ENCODE measurements at places on chromosomes 7 and 10.

- no peak for DNase-seq
These were observed 113.4 kb upstream of the NOBOX start for GRCh38 chr7:144516729-144517525.

- DNase-seq, result no peak
These were observed 82.0 kb downstream of the MICALL2 start for GRCh38 chr7:1377111-1377909.

DNA sequence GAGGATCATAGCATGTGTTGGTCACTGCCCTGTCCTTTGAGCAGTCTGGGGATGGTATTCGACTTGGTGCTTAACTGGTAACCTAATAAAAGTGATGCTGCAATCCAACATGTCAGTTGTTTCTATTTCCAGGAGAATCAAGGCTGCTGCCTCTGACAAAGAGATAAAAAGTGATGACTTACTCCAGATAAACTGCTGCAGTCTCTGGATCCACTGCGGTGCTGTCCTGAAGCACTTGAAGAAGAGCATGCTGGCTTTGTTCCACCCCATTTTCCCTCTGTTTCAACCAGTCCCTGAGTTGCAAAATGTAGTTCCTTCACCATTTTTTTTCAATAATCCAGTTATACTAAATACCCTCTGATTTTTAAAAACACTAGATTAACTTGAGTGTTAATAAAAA, 403.5 kb upstream of the ANKRD30A start:
- DNase-seq, result no peak

GRCh38 chr10:112442063-112442462, 4.7 kb downstream of the ZDHHC6 start:
- DNase-seq, result no peak

- DNase-seq, result no peak
These were observed 692 bp downstream of the CARD11 start for GRCh38 chr7:3042861-3043489.

- no peak for DNase-seq
These were observed 234.5 kb downstream of the DNAJC1 start for GRCh38 chr10:21769041-21769440.

DNA sequence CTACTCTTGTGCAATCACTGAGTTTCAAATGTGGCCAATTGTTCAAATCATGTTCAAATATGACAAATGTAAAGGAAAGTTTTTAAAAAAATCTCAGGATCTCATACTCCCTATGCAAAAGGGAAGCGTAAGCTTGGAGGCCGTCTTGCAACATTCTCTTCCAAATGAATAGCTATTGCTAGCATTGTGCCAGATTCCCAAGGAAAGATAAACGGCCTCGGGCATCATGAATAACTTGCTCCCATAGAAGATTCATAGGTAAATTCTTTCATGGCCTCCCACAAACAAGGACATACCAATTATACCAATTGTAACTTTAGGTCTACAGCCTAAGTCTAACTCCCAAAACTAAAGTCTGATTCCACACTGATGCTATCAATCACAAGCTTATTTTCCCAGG, 416.9 kb downstream of the THSD7A start:
- DNase-seq, result no peak

DNA sequence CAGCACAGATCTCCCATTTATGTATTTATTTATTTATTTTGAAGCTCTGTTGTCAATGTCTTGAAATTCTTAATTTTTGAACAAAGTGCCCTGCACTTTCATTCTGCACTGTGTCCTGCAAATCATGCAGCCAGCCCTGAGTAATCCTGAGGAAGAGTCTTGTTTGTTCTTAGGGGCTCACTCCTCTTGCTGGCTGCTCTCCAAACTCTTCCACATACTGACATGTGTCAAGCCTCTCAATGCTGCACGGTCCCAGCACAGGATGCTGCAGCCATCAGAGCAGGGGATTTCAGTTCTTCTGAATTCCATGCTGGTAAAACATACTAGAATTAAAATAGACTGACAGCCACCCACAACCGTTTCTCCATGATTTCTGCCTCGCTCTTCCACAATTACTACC, 207.2 kb downstream of the PARD3 start:
- no peak for DNase-seq

GRCh38 chr7:18450019-18450418, 45.5 kb upstream of the HDAC9 start:
- no peak for DNase-seq

- DNase-seq, result no peak
These were observed 11.3 kb upstream of the LAMB1 start for GRCh38 chr7:108014215-108014614.

GRCh38 chr7:47094462-47094861, 487.4 kb downstream of the TNS3 start:
- no peak for DNase-seq

- DNase-seq, result no peak
These were observed 5.7 kb upstream of the ZCCHC24 start for GRCh38 chr10:79451046-79451699.

DNA sequence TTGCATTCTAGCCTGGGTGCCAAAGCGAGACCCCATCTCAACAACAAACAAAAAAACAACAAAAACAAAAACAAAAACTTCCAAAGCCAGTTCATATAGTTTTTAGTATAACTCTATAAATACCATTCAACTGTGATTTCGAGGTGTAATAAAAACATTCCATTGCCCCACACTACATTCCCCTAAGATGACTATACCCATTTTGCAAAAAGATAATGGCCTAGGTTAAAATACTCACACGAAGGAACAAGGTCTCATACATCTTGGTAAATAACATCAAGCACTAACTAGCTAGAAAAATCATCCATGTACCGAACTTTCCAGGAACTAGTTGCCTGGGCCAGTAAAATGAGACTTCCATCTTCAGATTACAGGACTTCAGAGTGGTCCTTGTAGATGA, 55.4 kb downstream of the GLI3 start:
- DNase-seq, result no peak

DNA sequence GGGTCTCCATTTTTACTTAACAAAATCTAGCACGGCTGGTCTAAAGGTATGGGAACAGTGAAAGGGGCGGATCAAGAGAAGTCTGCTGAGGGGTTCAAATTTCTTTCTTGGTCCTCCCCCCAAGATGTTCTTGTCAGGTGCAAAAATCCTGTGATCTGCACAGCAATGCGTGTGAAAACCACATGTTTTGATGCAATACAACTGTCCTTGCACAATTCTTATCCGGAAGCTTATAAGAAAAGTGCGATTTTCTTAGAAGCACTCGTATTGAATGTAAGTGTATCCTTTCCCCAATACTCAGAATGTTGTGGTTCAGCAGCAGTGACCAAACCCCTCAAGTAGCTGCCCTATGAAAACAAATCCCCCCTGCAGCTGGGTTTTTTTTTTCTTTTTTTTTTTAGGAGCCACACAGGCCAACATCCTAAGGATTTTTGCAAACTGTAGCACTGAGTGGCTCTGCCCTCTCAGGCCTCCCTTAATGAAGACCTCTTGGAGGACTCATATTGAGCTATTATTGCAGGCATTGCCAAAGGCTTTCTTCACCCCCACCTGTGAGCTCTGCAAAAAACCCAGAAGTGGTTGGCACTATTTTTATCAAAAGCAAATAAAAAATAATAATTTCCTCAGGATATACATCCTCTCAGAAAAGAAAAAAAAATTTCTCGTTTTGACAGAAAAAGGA, 151.9 kb upstream of the ITGB1 start:
- no peak for DNase-seq

DNA sequence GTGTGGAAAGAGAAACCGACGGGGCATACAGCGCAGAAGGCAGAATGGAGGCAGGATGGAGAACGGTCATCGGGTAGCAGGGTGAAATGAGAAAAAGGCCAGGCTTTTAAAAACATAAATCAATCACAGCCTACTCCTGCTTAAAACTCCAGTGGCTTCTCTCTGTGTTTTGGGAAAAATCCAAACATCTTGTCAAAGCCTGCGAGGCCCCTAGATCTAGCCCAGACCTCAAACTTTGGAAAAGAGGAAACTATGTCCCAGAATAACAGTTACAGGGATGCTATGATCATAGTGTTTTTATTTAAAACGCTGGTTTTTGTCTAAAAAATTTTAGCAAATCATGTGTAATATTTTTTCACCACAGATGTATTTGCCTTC, 41.1 kb downstream of the PPP1R3C start:
- DNase-seq, result no peak

- no peak for DNase-seq
These were observed 65.9 kb downstream of the DGKB start for GRCh38 chr7:14836571-14837189.

DNA sequence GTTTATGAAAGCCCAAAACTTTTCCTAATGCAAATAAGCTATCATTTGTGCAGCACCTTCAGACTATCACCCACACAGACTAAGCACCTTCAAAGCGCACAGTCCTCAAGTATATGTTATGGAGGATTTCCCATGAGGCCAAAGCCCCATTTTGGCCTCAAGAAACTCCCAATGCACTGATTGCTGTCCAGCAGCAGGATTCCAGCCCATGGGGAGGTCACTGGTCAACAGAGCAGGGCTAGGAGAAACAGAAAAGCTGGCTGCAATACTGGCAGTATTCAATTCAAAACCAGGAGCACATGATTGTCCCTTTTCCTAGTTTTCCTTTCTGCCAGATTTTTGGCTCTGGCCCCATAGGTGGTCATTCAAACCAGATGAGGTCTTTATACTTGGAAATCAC, 24.5 kb upstream of the KIAA1217 start:
- DNase-seq, result no peak

- DNase-seq, result peak; percentile 40
These were observed 41.8 kb downstream of the APBB1IP start for GRCh38 chr10:26479766-26480492.

- DNase-seq, result no peak
These were observed 10.1 kb downstream of the LIMK1 start for GRCh38 chr7:74093671-74094223.

GRCh38 chr7:117248829-117249228, 74.0 kb downstream of the WNT2 start:
- DNase-seq, result no peak

GRCh38 chr10:92692697-92693533, 3.2 kb downstream of the HHEX start:
- DNase-seq, result no peak

DNA sequence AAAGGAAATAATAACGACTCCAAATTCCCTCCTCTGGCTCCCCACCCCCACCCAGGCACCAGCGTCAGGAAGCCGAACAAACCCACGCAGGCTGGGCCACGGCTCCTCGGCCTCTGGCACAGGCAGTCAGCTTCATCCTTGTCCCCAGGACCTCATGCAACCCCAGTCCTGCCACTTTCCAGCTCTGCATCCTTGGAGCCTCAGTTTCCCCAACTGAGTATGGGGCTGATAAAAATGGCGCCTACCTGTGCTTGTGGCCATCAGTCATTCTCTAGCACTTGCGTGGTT, 137.1 kb downstream of the RGS10 start:
- DNase-seq, result no peak

- peak; percentile 42 for DNase-seq
These were observed 80.8 kb downstream of the OSBPL3 start for GRCh38 chr7:24899161-24899560.

DNA sequence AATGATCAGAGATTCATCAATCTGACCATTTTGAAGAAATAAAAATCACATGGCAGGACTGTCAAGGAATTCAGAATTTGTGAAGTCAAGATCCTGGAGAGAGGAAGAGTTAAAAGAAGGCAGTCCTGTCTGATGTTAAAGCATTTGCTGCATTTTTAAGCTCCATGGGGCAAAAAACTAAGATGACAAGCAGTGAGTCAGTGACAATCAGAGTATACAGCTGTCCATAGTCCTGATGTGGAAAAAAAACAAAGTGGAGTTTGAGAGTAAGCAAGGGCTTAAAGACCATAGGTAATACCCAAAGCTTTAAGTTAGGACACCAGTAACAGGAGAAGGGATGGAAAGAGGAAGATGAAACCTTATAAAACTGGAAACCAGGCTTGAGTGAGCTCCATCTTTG, 412.7 kb upstream of the ANKRD30A start:
- no peak for DNase-seq

GRCh38 chr10:48835781-48836180, 103.9 kb downstream of the LRRC18 start:
- no peak for DNase-seq

GRCh38 chr7:94510582-94511496, 1.2 kb downstream of the CASD1 start:
- peak; percentile 9 for DNase-seq

DNA sequence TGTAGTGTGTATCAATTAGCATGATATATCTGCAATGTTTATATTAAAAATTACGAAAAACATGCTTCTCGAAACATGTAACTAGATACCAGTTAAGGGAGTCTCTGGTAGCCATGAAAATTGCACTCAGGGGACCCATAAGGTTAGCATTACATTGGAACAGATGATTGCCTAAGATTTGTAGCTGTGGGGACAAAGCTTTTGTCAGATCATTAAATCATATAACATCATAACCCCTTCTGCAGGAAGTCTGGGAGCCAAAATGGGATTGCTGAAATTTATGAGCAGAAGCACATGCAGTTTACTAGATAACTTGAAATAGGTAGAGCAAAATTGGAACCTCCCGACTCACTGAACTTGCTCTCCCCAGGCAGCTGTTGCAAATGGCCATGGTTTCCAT, 235.0 kb upstream of the IGFBP3 start:
- no peak for DNase-seq

GRCh38 chr10:132668048-132668394, 117.9 kb downstream of the NKX6-2 start:
- DNase-seq, result no peak

DNA sequence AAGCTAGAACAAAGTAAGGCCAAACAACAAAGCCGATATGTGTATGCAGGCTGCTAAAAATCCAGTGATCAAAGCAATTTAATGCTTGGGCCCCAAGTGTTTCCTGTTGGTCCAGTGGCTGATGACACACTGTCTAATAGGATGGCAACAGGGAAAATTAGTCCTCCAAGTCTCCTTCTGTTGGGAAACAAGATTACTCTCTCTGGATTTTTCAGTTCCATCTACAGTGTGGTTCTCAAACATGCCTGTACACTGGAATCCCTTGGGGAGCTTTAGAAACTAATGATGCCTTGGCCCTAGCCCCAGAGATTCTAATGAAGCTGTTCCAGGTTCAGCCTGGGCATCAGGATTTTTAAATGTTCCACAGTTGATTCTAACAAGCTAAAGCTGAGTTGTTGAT, 198.7 kb downstream of the AHR start:
- DNase-seq, result no peak

DNA sequence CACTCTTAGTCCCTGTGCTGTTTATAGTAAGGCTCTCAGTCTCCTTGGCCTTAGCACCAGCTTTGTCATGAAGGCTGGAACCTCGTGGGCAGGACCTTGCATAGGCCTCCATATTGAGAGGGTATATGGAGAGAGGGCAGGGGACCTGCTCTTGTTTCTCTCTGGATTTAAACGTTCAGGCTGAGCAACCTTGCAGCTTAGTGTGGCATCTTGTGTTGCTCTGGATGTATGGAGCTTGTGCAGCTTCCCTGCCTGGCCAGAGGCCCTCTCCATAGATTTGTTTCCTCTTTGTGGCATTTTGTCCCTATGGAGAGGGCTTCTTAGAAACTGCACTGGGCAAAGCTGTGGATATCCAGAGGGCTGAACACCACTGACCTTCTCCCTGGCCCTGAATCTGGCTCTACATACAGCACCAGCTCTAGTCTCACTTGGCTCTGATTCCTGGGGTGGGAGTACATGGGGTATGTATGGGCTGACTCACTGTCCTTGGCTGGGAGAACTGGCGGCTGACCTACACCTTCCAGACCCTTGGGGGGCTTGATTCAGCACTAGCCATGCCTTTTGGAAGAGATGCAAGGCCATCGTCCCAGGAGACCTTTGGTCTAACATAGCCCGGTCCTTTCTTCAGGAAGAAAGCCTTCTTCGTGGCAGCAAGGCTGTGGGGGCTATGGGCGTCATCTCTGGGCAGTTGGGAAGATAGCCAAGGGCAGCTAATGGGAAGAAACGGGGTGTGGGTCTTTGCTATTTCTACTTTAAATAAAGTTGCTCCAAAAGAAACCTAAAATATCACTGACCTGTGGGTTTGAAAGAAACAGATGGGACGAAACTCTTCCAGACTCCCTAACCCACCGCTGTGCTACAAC, 30.5 kb downstream of the ITPRIP start:
- DNase-seq, result no peak
